ENCODE measurements at places on chromosomes 3 and 15.

GRCh38 chr15:101310161-101310480 is 15.1 kb upstream of the SNRPA1 start:
- no peak for DNase-seq

DNA sequence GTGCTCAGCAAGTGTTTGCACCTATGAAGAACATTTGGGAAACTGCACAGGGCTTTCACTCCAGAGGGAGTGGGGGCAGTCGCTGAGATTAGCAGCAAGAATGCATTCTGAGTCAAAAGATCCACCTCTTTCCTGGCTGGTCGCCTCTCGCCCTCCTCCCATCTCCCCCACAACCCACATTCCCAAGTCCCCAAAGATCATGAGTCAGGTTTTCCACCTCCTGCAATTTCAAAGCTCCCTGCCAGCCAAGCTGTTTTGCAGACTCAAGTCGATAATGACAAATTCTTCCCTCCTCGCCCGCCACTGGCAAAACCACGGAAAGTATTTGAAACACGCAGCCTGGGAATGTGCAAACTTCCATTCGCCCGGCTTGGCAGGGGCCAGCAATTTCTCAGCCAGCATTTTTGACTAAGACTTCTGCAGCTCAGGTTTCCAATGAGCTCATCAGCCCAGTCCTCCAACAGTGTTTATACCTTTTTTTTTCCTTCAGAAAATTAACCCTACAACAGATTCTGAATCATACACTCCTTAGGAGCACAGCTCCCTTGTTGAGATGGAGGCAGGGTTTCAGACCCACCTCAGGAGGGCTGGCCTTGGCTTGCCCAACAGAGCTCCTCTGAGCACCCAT is 181.4 kb downstream of the SMAD6 start:
- DNase-seq, result peak; percentile 43

GRCh38 chr15:71800835-71801745 is 9.3 kb upstream of the NR2E3 start:
- DNase-seq, result peak; percentile 34

DNA sequence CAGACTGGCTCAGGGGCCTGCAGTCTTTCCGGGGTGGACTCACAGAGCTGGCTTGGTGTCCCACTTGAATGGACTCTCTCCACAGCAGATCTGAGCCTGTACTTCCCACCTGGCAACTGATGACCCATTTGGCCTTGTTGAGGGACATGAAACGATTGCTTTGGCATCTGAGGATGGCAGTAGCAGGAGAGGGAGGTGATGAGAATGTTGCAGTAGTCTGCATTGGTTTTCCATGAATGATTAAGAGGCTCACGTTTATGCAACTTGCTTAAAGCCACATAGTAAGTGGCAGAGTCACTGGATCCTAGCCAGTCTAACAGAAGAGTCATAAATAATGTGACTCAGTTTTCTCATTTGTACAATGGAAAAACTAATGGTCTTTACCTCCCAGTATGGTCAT is 21.9 kb downstream of the IL20RB start:
- DNase-seq, result no peak

Data from left colon (tissue), 2 donors.